SIG-M5 (cell line): ENCODE measurements at places on chromosomes 1 and 21.

GRCh38 chr1:172391976-172392375 lies 28.5 kb upstream of the C1orf105 start:
- no peak for DNase-seq

DNA sequence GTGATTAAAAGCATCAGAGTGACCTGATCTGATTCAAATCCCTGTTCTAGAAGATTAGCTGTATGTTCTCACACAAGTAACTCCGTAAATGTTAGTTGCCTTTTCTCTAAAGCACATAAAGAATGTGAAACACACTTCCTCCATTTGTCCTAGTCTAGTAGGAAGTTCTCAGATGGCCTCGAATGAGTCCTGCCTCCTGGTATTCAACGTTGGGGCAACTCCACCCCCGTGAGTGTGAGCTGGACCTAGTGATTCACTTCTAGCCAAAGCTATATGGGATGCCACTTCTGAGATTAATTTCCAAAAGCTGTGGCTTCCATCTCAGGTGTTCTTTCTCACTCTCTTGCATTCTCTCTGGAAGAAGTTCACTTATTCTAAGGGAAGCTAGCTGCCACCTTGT lies 267.6 kb downstream of the GPATCH2 start:
- no peak for DNase-seq

DNA sequence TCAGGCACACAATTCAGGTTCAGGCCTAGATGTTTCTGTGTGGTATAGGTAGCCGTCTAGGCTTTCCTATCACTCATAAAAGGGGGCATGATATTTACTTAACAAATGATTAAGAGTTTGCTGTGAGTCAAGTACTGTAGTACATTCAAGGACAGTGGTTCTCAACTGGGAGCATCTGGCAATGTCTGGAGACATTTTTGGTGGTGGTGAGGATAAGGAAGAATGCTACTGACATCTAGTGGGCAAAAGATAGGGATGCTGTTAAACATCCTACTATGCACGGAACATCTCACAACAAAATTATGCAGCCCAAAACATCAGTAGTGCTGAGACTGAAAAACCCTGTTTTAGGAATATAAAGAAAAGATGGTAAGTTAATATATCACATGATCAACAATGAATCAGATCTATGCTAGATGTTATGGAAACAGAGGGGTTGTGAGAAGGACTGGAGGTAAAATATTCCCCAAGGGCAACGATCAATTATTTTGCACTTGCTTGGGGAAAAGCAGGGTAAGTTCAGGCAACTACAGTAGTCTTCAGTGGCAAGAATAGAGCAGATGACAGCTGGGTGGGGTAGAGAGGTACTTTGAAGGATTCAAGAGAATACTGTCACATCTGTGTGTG lies 4.9 kb downstream of the DNTTIP2 start:
- DNase-seq: no peak

GRCh38 chr1:204250428-204251030 lies 36.7 kb upstream of the GOLT1A start:
- DNase-seq: no peak

DNA sequence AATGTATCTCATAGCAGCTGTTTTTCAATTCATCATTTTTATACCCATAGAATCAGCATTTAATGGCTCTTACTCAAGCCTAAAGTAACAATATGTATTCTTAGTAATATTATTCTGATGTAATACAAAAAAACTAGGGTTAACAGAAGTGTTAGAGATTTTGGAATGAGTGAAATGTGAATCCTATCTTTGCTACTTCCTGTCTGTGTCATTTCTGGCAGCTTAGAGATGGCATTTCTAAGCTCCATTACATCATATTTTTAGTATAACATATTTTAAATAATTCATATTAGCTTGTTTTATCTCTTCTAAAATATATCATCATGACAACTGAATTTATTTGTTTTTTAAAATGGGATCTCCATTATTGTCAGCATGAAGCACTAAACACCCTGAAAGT lies 90.2 kb downstream of the LRRC7 start:
- no peak for DNase-seq

- no peak for DNase-seq
Measured at GRCh38 chr21:33362044-33362555, 37.3 kb downstream of the IFNAR1 start.

DNA sequence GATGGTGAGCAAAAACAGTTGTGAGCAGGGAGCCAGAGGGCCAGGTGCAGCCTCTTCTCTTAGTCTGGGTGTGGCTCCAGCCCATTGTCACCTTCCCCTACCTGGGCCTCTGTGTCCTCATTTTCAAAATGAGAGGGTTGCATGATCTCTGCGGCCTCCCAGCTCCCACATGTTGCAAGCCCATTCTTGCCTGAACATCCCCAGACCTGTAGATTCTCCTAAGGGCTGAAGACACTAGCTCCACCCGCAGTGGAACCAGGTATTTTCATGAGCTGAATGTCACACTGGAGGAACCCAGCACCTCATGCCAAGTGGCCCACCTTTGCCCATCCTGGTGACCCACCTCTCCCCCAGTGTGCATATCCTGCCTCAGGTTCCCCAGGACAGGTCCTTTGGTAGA lies 12.3 kb downstream of the IKBKE start:
- no peak for DNase-seq

DNA sequence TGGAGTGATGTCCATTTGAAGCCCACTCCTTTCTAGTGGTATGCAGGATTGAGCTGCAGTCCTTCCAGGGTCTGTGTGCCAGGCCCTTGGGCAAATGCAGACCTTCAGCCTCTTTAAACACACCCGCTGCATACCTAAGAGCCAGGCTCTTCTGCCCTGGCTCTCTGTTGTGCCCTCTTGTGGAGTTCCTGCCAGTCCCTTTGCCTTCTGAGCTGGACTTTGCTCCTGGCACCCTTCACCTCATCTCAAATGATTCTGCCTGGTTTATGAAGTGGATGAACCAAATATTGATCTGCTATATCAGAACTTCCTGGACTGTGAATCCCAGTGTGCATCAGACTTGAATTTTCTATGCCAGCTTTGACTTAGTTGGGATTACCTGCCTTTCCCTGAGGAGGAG lies 158.8 kb downstream of the URB2 start:
- no peak for DNase-seq

GRCh38 chr1:232655028-232655745 lies 25.3 kb upstream of the SIPA1L2 start:
- peak; percentile 62 for DNase-seq

DNA sequence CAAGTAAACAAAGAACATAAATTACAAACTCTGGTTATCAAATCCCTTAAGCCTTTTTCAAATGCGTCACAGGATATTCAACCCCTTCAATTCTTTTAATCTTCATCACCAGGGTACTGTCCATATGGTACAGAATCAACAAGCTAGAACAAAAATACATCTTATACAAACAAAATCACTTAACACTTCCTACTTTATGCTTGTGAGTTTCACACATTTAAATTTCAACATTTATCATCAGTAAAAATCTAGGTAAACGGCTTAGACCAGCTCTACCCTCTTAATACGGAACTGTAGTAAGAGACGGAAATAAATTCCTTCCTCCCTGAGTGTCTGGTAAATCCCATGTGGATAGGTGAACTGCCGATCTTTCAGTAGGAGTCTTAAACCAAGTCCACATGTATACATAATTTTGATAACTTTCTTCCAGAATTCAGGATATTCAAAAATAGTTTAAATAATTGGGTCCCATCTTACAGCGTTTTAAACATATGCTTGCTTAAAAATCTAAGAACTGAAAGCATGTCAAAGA lies 1.0 kb downstream of the CCDC181 start:
- no peak for DNase-seq
